HS-5 (cell line): ENCODE measurements at places on chromosomes 7 and 10.

- no peak for DNase-seq
Measured at GRCh38 chr7:24307326-24307725, 23.3 kb downstream of the NPY start.

- DNase-seq: no peak
Measured at GRCh38 chr7:8778459-8778858, 345.1 kb downstream of the NXPH1 start.

DNA sequence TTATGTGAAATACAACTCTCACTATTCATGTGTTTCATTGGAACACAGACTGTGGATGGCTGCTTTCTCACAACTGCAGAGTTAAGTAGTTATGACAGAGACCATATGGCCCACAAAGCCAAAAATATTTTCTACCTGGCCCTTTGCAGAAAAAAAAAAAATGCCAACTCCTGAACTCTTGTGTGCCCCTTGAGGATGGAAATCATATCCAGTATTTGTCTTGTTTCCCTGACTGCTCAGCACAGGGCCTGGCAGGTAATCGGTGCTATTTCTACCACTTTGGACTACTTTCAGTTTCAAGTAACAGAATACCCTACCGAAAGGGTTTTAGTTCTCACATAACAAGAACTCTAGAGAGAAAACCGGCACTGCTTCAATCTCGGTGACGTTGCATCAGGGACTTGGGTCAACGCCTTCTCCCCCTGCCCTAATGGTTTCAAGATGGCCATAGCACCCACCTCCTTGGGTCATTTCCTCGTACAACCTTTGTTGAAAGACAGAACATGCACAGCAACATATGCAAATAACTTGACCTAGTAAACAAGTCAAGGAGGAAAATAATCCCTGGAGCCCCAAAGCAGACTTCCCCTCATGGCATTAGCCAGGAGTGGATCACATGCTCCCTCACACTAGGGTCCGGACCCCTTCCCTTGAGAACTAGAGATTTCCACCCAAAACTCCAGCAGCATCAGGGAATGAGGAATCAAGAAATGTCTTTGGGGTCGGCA, 11.8 kb upstream of the GPNMB start:
- DNase-seq: no peak

DNA sequence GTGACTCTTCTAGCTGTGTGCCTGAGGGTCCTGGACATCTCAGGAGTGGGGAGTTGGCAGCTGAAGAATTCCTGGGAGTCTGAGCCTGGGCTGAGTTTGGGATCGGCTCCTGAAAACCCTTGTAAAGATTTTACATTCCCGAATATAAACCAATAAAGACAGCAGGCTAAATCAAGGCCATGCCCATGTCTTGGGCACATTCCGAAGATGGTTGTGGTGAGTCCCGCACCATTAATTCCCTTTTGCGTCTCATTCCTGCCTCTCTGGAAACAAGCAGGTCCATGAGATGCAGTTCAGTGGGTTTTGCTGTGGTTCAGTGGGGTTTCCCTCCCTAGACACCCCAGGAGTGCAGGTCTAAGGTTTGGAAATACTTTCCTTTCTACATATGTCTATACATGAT, 90.9 kb downstream of the COL26A1 start:
- DNase-seq: no peak

GRCh38 chr10:95755511-95756004, 405 bp upstream of the ENTPD1 start:
- no peak for DNase-seq

DNA sequence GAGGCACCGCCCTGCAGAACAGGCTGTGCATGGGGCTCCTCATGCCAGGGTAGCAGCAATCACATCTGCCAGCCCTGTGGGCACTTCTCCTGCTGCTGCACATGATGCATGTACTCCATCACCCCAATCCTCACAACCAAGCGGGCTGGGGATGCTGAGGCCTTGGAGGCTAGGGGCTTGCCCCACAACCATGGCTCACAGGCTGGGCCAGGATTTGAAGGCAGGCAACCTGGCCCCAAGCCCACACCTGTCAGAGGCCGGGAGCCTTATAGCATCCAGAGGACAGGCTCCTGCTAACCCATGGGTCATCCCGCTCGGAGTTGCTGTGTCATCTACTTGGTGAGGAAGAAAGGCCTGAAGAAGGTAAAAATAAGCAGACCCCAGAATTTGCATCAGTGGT, 2.2 kb downstream of the POLM start:
- no peak for DNase-seq
